GM23338 (cell line): ENCODE measurements at places on chromosomes 16 and 17.

DNA sequence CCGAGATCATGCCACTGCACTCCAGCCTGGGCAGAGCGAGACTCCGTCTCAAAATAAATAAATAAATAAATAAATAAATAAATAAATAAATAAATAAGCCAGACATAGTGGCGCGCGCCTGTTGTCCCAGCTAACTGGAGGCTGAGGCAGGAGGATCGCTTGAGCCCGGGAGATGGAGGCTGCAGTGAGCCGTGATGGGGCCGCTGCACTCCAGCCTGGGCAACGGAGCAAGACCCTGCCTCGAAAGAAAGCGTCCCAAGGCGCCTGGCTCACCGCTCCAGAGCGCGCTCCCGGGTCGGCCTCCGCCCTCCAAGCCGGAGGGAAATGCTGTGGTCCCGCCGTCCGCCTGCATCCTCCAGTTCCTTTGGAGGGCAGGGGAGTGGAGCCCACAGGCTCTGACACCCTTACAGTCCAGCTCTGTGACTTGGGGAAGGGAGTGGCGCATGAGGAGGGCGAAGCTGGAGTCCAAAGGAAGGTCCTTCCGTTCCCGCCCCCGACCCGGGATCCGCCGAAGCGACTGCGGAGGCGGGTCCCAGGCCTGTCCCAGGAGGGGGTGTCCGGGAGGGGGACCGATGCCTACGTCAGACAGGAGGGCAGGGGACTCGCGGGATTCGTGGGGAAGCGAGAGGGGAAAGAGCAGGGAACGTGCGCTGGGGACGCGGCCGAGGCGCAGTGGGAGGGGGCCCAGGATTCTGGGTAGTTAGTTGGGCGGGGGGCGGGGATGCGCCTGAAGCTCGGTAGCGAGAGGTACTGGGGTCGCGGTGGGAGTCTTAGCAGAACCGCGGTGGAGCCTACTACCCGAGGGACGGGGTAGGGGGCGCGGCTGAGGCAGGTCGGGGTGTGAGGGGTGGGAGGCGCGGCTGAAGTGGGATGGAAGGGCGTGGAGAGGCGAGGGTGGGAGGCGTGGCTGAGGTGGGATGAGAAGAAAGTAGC, 8.4 kb upstream of the TRPV2 start:
- DNase-seq: peak; percentile 96

DNA sequence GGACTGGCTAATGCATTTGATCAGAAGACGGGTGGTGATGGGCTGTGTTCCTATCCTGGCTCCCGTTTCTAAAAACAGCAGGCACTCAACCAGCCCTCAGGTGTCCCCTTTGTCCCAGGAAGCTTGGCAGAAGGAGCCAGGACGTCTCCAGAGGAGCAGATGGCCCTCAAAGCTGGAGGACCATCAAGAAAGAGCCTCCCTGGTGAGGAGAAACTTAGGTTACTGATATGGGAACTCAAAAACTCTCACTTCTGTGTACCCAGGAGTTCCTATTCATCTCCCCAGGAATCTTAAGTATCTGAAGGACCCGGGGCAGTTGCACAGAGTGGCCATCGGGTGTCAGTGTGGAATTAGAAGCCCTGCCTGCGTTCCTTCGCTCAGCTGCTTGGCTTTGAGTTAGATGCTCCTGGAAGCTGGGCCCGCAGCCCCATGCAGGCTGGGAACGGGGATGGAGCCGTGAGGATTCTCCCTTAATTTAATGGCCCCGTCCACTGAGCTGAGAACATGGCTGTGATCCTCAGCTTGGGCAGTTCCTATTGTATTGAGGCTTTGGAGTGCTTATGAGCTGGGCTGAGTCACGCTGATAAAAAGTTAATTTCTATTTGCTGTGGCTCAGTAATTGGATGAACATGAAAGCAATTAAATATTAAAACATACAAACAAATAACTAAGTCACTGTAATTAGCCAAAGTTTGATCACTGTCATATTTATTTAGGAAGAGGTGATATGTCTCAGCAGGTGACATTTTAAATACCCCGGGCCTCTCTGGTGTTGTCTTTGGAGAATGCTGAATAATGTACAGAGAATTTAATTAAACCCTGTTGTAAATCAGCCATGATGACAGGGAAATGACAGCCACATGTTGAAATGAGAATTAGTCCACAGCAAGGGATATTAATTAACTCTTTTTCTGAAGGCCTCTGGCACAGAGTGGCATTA, 402.1 kb downstream of the SEC14L1 start:
- DNase-seq: peak; percentile 97

DNA sequence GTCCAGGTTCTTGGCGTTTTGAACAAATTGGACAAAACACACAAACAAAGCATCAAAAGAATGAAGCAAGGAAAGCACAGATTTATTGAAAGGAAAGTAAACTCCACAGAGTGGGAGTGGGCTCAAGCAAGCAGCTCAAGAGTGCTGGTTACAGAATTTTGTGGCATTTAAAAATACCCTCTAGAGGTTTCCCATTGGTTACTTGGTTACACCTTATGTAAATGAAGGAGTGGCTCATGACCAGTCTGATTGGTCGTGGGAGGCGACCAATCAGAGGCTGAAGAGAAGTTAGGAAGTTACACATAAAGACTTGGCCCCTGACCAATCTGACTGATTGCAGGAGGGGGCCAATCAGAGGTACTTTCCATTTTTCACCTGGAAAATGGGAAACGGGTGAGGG, 1373.8 kb upstream of the GOT2 start:
- DNase-seq: peak; percentile 8

DNA sequence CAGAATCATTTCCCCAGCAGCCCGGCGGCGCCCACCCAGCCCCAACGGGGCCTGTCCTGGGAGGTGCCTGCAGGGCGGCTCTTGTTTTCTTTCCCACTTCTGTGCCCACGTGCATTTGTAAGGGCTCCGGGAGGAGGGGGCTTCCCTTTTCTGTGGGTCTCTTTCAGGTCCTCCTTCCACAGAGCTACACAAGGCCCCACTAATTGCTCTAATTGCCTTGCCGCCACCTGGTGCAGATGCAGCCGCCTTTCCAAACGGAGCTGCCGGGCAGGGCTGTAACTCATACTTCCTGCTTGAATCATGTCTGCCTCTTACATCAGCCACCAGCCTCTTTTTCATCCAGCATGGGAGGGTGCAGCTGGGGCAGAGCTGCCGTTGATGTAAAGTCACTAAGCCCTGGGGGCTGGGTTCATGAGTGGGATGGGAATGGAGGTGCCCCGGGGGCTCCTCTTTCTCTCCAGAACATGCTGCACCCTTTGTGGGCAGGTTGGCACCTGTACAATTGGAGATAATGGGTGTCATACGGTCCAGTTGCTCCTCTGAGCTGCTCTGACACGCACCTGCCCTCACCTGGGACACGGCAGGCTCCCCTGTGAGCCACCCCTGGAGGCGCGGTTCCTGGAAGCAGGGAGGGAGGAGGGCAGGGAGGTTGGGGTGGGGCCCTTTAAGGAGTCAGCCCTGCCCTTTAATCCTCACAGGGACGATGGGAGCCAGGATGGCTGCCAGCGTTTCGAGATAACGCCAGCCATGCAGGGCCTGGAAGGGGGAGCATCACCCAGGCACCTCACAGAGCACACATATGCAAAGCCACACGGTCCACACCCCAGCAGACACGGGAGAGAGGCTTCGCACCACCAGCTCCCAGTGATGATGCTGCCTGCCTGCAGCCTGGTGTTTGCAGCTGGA, 41.1 kb upstream of the KLHDC4 start:
- no peak for DNase-seq

DNA sequence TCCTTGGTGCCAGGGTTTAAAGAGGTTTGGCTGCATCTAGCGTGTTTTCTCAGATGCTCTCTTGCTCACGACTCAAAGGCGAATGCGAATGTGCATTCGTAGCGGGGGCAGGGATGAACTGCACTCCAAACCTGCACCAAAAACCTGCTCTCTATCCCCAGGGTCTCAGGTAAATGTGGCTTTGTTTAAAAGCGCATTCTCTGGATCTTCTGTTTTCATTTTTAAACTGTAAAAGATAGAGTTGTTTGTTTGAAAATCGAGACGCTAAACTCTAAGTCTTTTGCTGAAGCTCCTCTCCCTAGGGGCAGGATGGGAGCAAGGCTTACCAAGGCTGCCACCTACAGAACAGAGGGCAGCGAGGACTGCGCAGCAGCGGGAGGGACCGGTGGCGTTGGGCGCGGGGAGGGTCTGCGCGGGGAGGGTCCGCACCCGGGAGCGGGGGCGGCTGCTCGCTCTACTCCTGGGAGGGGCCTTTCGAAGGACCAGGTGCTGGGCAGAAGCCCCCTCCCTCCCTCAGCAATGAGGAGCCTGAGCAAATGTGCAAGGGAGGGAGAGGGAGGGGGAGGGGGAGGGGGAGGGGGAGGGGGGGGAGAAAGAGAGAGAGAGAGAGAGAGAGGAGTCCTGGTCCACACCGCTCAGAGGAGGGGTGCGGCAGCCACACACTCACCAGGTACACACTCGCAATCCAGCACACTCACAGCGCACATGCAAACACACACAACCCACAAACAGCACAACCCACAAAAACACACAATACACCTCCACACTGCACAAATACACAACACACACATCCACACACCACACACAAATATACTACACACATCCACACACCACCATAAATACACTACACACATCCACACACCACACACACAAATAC, 142.8 kb downstream of the GRIN2A start:
- peak; percentile 75 for DNase-seq

DNA sequence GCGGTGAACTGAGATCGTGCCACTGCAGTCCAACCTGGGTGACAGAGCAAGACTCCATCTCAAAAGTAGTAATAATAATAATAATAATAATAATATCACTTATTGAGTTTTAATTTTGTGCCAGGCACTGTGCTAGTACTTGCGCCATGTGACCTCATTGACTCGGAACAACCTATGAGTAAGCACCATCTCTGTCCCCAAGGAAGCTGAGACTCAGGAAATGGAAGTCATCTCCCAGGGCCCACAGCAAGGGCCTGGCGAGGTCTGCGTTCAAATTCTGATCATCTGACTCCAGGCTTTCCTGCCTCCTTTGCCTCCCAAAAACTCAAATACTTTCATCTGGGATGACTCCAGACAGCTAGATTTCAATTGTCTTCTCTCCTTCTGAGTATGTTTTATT, 162.9 kb downstream of the SEC14L1 start:
- no peak for DNase-seq

DNA sequence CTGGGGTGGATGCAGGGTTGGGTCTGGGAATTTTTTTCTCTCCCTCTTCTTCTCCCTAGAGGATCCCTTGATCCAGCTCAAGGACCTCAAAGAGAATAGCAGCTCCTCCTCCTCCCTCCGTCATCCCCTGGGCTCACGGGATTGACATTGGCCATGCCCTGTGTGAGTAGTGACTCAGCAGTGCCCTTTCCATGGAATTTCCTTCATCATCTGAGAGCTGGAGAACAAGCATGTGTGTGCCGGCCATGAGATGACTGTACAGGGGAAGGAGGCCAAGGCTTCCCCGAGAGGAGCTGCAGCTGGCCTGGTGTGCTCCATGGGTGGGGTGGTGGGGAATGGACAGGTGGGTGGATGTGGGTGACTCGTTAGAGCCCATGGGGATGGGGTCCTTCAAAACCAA, 8.9 kb upstream of the WSCD1 start:
- no peak for DNase-seq

DNA sequence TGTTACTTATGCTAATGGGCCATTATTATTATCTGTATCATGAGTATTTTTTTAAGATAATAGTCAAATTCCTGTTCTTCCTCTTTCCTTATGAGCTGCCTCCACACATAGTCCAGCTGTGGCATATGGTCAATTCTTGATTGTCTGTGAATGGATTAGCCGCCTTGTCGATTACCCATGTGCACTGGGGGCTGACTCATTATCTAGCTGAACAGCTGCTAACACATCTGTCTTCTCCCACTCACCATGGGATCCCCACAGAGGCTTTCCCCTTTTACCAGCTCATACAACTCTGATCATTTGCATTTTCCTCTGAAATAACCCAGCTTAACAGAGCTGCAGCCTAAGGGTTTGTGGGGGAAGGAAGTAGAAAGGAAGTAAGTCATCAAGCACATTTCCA, 915.0 kb downstream of the CDH11 start:
- no peak for DNase-seq

GRCh38 chr17:13843862-13844635, 225.3 kb upstream of the COX10 start:
- DNase-seq: no peak

DNA sequence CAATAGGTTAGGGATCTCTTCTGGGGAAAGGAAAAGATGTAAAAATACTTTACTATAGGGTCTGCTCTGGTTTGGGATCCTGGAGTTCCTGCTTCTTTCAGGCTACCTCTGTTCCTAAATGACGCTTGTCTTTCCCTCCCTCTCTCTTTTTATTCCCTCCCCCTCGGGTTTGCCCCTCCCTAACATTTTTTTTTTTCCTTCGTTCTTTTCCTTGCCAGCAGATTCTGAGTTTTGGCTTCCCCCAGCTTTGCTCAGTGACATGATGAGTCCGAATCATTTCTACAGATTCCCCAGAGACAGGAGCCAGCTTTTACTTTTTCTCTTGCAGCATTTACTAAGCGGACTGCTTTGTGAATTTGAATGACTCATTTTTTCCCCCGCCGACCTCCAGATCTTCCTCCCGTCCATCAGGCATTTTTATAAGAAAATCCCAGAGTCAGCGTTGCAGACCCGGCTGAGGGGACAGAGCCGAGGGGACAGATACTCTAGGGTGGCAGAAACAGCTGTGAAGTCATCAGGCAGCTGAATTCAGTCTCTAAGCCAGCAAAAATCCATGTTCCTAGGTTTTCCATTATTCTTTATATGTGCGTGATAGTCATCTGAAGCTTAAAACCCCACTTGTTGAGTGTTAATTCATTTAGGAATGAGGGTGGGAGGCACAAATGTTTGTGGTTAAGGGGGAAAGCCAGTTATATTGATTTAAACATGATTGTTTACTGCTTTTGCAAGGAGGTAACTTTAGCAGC, at the start of gene TMEM100:
TMEM100 (minus strand) TSS at position 123 of the 746 bp plus-strand sequence. CDS start 1,794 bp downstream, outside the sequence.
- DNase-seq: peak; percentile 26

GRCh38 chr17:2395258-2396181, 5.3 kb downstream of the MNT start:
- no peak for DNase-seq

DNA sequence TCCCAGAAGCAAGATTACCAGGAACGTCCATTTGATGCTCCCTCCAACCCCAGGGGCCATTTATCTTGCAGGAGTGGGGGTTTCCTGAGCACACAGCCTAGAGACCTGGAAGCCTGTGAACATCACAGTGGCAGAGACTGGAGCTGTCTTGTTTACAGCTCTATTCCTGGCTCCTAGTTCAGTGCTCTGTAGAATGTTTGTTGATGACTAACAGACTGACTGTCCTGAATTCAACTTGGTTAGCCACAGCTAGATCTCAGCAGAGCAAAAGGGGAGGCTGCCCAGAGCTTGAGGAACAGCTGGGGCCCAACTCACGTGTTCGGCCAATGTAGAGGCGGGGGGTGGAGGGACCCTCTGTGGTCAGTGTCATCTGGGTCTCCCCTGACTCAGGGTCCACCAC, 6.6 kb downstream of the ERN2 start:
- no peak for DNase-seq

DNA sequence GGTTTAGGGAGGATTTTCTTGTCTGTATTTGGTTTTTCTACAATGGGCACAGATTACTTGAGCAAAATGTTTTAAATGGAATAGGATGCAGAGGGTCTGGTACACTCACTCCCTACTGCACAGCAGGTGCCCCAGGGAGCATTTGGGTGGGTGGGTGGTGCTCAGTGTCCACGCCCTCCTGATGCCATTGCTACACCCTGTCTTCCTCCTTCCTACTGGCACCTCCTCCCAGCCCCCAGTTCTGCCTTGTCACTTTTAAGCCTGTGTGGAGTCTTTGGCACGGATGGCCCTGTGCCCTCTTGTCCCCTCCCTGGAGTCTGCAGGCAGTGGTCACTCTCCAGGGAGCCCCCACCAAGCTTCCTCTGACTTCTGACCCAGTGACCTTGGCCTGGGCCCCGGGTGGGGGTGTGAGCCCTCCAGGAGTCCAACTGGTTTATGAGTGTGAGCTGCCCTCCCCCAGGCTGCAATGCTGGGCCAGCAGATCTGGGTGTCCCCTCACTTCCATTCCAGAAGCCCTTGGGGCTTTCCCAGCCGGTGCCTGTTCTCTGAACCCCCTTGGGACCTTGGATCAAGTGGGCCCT, 15.5 kb downstream of the LLGL2 start:
- no peak for DNase-seq
